CD14-positive monocyte (primary cell): ENCODE measurements at places on chromosomes 6 and 20.

GRCh38 chr6:487956-488355 lies 96.4 kb downstream of the IRF4 start:
- no peak for DNase-seq

DNA sequence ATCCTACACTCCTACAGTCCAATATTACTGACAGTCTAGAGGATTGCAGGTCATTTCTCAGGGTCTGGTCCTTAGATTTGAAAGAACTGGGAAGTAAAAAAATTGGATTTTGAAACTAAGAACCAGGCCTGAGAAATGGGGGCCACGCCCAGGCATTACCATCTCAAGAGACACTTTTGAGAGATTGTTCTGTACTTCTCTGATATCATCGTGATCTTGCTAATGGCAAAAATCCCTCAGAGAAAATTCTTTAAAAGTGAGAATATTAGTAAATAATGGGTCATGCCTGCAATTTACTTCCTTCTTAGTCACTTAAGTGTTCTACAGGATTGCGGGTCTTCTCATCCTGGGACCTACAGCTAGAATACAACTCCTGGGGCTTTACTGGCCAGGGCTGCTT lies 42.0 kb upstream of the HIVEP1 start:
- no peak for DNase-seq

- peak; percentile 36 for DNase-seq
These were observed 123.1 kb downstream of the OLIG3 start for GRCh38 chr6:137370871-137371633.

DNA sequence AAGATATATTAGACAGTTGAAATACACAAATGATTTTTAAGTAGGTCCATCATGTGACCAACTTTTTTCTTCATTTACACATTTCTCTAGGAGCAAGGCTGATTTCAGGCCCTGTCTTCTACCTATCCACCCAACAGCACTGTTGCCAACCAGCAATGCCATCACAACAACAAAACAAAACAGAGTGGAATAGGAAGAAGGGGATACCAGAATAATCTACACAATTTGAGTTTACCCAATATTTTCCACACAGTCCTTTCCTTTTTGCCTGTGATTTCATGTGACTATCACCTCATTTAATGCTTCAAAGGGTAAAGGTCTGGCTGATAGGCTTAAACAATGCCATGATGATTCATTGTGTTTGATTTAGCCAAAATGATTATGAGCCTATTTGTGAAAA lies 94.9 kb downstream of the MTFR2 start:
- no peak for DNase-seq

DNA sequence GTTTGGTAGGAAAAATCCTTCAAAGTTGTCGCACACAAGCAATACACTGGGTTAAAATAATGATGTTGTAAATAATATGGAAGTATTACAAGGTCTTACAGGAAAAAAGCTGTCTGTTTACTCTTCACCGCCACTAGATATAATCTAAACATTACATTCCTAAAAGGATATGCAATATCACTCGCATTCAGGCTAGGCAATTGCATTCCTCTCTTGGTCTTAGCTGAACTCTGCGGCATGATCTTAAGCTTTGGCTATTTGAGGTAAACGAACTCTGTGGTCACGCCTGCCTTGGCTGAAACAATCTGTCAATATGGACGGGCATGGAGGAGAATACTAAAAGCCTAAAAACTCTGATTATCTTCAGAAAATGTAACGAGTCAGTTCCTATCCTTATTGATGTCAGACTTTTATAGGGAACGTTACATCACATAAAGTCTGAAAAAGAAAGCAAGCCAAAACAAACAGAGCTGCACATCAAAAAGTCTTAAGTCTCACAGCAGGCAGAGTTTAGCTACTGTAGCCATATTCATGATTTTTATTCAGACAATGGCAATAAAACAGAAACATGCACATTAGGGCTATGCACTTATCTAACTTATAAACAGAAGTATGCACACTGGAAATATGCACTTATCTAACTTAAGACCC lies 30.8 kb upstream of the FILIP1 start:
- no peak for DNase-seq

DNA sequence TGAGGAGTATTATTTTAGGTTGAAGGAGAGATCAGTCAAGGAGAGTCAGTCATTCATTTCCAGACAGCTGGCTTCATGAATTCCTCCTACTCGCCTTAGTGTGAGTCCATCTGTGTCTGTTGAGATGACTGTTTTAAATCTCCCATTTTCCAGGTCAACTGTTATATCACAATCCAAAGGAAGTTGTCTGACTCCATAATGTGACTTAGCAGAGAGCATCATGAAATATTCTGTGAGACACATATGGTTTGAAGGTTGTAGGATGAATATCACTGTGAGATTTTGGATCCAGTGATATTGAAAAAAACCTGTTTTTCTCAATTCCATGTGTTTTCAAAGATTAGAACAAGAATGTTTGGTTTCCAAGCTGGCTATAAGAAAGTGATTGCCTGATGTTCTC lies 530.2 kb upstream of the MAN1A1 start:
- DNase-seq = no peak

DNA sequence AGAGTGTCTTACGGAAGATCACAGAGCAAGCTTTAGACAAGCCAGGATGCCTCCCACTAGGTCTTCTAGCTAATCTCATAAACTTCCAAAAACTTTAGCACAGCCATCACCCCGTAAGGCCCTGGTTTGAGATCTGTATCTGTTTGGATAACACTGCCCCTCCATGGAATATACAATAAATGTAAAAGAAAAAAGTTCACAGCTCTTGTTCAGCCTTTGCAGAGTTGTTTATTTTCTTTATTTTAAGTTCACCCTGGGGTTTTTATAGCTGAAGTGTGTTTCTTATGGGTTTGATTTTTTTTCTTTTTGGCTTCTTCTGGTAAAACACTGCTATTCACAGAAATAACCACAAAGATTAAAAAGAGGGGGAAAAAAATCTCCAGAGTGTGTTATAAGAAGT lies 125.6 kb downstream of the EYA2 start:
- no peak for DNase-seq

GRCh38 chr20:24684421-24684871 lies 215.0 kb downstream of the SYNDIG1 start:
- DNase-seq = peak; percentile 9

DNA sequence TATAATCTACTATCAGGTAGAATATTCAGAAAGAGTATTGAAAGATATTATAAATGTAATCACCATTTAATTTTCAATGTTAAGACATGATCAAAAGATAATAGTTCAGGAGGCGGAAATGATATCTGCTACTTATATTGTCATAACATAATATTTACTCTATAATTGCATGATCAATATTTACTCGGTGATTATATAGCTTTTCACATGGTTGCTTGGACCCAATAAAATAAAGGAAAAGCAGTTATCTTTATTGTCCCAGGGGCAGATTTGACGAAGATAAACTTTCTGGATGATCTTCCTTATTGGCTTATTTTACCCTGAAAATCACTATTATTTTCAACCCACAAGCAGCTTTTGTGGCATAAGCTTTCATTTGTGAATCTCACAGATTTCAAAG lies 350.4 kb downstream of the HACE1 start:
- DNase-seq = no peak

DNA sequence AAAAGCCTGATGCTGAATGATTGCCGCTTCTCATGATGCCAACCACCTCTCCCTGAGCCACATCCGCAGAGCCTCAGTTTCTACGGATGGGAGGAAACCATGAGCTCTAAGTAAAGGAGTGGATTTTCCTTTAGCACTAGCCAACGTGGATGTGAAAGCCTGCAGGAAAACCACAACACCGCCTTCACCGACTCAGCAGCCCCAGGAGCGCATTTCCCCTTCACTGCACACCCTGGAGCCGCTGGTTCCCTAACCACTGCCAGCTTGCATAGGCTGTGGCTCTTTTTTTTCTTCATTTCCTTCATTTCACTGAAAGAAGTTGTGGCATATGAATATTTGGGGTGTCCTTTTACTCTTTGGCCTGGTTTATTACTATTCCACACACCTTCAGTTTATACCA lies 50.5 kb upstream of the SSTR4 start:
- peak; percentile 39 for DNase-seq

- no peak for DNase-seq
These were observed 5.2 kb upstream of the HINT3 start for GRCh38 chr6:125951323-125951722.

DNA sequence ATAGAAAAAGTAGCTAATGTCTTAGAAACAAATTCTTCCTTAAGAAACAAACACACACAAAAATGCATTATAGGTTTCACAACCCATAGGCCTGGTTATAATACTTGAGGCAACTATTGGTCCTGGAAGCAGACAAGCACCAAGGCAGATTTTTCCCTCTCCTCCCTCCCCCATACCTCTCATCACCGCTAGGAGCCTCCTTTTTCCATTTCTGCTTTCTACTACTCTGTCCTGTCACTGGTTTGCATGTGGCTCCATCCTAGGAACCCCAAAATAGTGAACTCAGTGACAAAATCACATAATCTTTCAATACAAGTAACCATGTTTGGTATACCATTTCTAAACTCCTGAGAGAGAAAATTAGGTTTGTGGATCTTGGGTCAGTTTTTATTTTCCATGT lies 66.1 kb downstream of the HMGCLL1 start:
- DNase-seq = no peak

- no peak for DNase-seq
These were observed 524.8 kb upstream of the GJE1 start for GRCh38 chr6:141607956-141608355.

- DNase-seq = no peak
These were observed 202.6 kb upstream of the MYLIP start for GRCh38 chr6:15926256-15926655.

DNA sequence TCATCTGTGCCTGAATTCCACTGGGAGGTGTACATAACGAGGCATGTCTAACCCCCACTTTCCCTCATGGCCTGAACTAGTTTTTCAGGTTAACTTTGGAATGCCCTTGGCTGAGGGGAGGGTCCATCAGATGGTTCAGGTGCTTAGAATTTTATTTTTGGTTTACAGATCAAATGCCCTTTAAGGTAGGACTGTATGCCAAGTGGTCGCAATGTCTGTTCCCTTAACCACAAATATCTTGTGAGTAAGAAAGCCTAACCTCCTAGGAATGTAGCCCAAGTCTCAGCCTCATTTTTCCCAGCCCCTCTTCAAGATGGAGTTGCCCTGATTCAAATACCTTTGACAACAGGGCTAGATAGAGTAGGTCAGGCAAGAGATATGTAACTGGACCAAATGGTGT lies 78.4 kb downstream of the RNASET2 start:
- no peak for DNase-seq

- DNase-seq = no peak
These were observed 120.7 kb downstream of the DHX35 start for GRCh38 chr20:39082622-39083398.

GRCh38 chr6:108782179-108783041 lies 65.8 kb upstream of the ARMC2 start:
- peak; percentile 78 for DNase-seq

- DNase-seq = no peak
These were observed 1.1 kb downstream of the PPP1R18 start for GRCh38 chr6:30685157-30686008.

- no peak for DNase-seq
These were observed 1.8 kb downstream of the GJA1 start for GRCh38 chr6:121436960-121437850.

DNA sequence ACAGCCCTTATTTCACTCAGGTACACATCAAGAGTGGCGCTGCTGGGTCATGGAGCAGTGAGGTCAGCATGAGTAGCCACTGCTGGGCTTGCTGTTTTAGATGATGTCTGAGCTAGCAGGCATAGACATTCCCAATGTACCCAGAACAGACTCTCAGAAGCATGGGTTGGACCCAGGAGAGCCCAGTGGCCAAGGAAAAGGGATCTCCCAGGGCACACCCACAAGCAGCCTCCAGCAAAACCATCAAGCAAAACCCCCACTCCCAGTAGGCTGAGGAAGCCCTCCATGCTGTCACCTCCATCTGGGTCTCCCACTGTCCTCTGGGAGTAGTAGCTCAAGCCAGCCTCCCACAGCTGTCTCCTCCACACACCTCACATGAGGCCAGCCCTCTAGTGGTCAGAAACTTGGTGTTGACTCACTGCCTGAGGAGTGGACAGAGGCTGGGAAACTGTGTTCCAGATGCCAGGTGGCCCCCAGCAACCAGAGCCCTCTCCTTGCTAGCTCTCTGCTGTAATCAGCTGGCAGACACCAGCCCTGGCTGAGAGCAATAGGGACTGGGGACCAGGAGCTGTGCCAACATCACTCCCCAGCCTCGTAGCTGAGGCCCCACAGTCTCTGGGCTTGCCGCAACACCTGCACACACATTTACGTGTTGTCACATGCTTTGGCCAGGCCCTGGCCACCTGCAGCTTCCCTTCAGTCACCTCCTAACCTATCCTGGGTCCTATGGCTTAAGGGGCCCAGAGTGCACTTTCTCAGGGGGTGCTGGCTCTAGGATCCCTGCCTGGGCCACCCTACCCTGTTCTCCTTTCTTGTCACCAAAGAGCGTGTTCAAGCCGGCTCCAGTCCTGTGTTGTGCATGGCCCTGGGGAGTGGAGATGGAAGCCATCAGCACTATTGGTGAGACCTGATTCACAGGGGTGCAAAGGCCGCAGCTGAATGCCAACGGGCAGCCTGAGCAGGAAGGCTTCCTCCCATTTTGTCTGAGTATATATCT lies 1.9 kb upstream of the AP5S1 start:
- peak; percentile 81 for DNase-seq

GRCh38 chr6:140684776-140685550 lies 1310.5 kb upstream of the CITED2 start:
- no peak for DNase-seq

DNA sequence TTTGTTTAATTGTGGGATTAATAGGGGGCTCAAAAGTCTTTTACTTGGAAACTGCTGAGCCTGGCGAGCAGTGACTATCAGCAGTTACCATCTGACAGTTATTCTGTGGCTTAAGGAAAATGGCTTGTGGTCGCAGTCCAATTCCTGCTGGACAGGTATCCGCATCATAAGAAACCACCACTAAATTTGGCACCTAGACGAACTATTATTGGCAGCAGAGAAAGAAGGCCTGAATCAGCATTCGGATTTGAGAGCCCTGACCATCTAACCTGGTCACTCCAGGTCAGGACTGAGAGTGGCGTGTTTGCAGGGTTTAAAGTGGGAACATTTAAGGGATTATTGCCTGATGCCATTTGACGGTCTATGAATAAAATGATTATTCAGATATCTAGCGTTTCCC lies 146.4 kb downstream of the RPS12 start:
- no peak for DNase-seq

GRCh38 chr6:132236744-132237143 lies 164.5 kb downstream of the MOXD1 start:
- no peak for DNase-seq

DNA sequence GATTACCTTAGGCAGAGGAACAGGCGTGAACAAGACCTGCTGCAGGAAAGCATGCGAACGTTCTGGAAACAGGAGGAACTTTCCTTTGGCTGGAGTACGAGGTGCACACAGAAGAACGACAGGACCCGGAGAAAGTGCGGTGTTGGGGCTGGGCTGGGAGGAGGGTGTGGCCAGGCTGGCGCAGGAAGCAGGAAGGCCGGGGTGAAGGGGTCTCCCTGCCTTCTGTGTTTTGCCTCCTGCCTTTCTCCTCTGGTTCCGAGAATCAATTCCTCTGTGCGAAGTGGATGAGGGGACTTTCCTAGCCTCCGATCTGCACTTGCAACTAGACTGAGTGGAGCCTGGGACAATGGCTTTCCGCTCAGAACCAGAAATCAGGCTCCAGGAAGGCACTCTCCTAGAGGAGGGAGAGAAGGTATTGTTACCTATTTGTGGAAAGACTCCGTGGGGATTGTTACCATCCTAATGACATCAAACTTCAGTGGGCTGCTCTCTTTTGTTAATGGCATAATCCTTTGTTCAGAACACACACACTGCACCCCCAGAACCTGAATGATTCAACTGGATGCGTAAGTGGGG lies 22.9 kb upstream of the PLEKHG1 start:
- DNase-seq = no peak
